Activated CD8-positive, alpha-beta memory T cell treated with anti-CD3 and anti-CD28 coated beads for 4 hours (primary cell): ENCODE measurements at places on chromosomes 5 and 9.
A peak's percentile ranks its signal among the peaks of the same experiment; 100 is the strongest.

GRCh38 chr5:56876327-56876726 lies 33.1 kb upstream of the SETD9 start:
- DNase-seq: no peak

- no peak for DNase-seq
Observed at GRCh38 chr9:87107072-87107471, 159.8 kb upstream of the GAS1 start.

DNA sequence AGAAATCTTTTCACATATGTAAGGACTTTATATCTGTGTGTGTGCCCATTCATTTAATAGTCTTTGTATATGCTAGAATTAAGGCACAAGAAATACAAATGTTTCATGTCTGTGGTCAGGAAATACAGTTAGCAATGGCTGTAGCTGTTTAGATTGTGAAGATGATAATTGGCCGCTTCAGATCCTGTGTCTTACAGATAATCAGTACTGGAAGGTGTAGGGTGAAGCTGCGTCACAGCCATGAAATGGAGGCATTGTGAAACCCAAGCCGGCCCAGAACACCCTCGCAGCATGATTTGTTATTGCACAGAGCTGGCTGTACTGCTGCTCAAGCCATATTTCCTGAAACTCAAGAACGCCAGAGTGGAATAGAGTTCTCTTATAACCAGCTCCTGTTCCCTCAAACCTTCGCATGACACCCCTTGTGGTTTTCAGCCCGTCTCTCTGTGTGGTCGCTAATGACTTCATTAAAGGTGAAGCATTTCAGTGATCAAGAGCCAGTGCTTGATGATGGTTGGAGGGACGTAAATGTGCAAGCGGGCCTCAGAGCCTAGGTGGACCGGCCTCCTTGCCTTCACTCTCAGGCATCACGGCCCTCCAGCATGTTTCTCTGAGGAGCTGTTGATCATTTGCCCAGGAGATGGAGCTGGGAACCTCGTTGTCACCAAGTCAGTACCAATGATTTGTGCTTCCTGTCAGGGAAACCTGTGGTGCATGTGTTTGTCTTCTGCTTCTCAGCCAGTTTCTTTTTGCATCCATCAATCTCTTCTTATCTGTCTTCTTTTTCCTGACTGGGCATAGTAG lies 80.1 kb downstream of the F2RL2 start:
- DNase-seq: peak; percentile 19

DNA sequence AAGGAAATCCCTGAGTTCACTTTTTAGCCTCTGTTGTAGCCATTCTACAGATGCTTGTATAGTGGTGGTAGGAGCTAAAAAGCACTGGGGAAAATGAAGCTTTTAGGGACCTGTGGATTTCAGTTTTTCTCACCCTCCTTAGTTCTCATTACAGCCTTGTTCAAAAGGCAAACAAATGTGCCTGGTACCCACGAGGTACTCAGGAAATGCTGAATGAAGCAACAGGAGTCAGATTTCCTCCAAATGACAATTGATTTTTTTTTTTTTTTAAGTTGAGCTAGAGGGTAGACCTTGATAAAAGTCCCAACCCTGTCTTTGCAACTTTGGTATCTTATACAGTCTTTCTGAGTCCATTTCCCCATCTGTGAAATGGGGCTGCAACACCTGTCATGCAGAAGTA lies 21.3 kb upstream of the TMOD1 start:
- no peak for DNase-seq

GRCh38 chr5:103060424-103060954 lies 59.4 kb downstream of the GIN1 start:
- DNase-seq: no peak

- no peak for DNase-seq
Observed at GRCh38 chr5:69516769-69517168, 24.2 kb downstream of the OCLN start.

GRCh38 chr9:133837627-133838597 lies 99.8 kb upstream of the SARDH start:
- DNase-seq: no peak

DNA sequence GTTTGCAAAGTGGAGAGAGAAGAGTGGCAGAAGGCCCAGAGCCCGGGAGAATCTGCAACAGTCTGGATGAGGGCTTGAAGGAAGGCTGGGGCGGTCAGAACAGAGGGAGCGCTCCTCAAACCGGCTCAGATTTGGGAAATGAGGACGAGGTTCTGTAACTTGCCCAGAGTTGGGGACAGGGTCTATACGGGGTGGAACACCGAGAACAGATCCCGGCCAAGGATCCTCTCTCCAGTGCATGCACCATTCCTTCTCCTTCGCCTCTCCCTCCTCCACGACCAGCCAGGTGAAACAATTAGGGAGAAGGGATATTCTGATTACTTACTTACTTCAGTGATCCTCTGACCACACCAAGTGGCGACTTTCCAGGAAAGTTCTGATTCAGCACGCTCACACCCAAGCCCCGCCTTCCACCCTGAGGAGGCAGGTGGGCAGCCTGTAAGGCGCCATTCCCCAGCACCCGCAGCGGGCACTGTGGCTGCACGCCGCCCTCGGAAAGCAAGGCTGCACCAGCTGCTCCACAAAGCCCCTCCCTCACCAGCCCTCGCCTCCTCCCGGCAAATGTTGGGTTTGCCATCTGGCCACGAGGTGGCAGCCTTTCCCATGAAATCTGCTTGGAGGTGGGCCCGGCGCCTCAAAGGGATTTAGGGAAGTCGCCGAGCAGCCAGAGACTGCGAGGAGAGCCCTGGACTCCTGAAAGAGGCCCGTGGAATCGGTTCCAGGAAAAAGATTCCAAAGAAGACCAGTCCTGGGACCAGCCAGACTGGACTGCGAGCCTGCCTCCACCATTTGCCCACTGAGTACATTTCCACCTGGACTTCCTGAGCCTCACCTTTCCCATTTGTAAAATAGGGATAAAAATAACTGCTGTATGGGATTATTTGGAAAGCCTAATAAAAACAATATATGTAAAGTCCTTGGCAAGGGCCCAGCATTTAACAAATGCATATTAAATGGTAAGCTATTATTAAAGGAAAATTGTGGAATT lies 22.2 kb upstream of the WWC1 start:
- peak; percentile 24 for DNase-seq

DNA sequence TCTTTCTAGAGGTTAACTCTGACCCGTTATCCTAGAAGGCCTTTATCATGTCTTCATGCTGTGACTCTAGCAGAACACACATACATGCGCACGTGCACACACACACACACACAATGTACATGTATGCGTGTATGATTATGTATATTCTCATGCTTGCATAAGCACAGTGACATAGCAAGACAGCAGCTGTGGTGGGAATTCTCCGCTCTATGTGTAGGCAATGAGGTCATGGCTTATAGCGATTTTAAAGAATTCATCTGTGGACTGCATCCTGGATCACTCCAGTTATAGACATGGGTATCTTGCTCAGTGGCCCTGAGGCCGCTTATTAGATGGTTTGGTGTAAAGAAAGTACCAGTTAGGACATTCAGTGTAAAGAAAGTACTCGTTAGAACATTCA lies 106.2 kb downstream of the FBXL7 start:
- DNase-seq: no peak

DNA sequence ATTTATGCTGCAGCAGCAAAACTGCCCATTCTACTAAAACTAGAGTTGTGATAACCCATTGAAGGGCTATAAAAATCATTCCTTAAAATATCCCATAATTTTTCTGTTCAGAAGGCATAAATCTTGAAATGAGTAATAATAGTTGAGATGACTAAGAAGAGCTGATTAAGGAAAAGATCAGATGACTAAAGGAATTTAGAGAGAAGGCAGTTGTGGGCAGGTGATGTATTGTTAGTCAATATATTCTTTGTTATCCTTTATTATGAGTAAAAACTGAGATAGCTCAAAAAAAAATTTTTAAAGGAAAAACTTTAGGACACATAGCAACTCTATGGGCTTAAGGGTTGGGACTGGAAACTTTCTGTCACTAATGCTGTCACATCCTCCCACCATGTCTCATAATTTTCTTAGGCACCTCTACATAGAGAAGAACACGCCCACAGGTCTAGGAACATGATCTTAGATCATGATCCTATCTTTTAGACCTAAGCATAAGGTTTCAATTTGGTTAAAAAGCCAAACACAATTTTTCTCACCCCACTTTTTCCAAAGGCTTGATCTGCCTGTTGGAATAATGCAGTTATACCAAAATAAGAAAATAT lies 597.5 kb upstream of the MEF2C start:
- no peak for DNase-seq

- DNase-seq: no peak
Observed at GRCh38 chr5:32403760-32404159, 40.8 kb downstream of the ZFR start.
